Gastrocnemius medialis (tissue), 4 donors: ENCODE measurements at places on chromosomes 16 and 17. TPM values are rescaled to one million over a fixed set of nuclear protein-coding genes. Genes with fewer than 3 reads are reported as not detected.
A peak's percentile ranks its signal among the peaks of the same experiment; 100 is the strongest.

JPT2 gene
- 28.2 TPM for total RNA-seq

MEOX1 gene
- 4.0 TPM for total RNA-seq

DNA sequence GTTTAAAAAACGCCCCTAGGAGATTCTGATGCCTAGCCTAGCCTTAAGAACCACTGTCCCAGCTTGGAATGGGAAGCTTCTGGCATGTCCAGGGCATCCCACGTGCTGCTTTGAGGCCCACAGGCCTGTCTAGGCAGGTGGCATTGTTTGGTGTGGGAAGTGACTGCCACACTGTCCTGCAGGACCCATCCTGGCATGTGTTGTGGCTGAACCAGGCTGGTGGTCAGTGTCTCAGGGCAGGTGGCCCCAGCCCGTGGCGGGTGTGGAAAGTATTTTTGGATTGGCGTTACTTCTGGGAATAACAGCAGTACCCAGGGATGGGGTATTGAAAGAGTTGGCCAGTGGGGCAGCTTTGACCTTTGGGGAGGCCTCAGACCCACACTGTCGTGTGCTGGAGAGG, 27.9 kb downstream of the PGS1 start:
- no peaks in the 10 kb centered on the region for H3K27me3 ChIP-seq
- H3K4me3 ChIP-seq = no peak overlapping the region
- peaks cover 35% of the 10 kb centered on the region for H3K36me3 ChIP-seq
- peaks cover 53% of the 10 kb centered on the region for H3K4me1 ChIP-seq

GRCh38 chr16:73304008-73304774, 256.3 kb upstream of the ZFHX3 start:
- no peak for DNase-seq
- no peaks in the 10 kb centered on the region for H3K36me3 ChIP-seq
- H3K27ac ChIP-seq = no peak overlapping the region

- no peaks in the 10 kb centered on the region for H3K36me3 ChIP-seq
- peak overlapping the region; percentile 97 for H3K27ac ChIP-seq
- DNase-seq = no peak
- peaks cover 60% of the 10 kb centered on the region for H3K4me1 ChIP-seq
- no peaks in the 10 kb centered on the region for H3K27me3 ChIP-seq
- no peak overlapping the region for H3K4me3 ChIP-seq
Observed at GRCh38 chr17:21162394-21162775, 35.6 kb downstream of the DHRS7B start.

DNA sequence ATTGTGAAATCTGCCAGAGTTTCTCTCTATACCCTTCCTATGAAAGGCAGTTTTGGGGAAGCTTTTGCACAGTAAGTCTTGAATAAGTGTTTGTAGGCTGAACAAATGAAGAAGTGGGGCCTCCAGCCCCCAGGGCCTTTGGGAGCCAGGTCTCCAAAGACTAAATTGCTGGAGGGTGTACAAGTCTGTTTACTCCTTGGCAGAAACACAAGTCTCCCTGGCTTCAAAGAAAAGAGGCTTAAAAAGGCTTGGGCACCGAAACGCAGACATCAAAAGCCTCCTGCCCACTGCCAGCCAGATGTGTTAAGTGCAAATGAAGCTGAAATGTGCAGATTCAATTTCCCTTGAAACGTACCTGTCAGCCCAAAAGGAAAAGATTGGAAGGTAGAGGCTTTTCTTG, 146.3 kb downstream of the TMEM132E start:
- no peak overlapping the region for H3K27ac ChIP-seq
- H3K4me3 ChIP-seq = no peak overlapping the region
- no peaks in the 10 kb centered on the region for H3K27me3 ChIP-seq
- no peaks in the 10 kb centered on the region for H3K36me3 ChIP-seq

DNA sequence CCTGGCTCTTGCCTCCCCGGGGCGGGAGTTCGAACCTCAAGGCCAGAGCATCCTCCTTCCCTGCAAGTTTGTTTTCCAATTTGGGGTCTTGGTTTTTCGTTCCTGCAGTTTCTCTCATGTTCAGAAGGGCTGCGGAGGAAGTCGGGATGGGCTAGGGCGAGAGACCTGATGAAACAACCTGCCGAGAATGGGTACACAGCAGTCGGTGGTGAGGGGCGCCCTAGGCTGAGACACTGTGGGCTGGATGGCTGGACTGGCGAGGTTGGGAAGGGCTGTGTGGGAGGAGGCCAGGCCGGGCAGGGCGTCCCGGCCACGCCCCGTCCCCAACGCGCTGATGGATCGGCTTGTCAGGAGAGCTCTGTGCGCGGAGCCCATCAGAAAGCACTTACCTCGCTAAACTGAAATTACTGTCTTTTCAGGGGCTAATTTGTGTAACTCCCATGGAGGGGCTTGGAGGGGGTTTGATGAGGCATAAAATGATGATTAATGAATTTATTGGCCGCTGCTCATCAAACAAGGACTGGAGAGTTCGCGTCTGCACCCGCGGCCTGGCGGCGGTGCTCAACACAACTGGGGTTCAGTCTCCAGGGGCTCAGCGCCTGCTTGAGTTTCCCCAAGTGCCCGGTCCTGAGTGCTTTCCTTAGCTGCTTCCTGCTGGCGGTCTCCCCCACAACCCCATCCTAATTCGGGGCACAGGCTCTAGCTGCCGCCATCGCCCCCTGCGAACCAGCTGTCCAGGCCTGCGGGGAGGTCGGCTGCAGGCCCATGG, 9.0 kb downstream of the IRX5 start:
- no peak overlapping the region for H3K4me3 ChIP-seq
- no peak for DNase-seq
- H3K36me3 ChIP-seq = no peaks in the 10 kb centered on the region
